Midbrain (tissue), 1 donor: ENCODE measurements at places on chromosomes 11 and 22.
A peak's percentile ranks its signal among the peaks of the same experiment; 100 is the strongest.

DNA sequence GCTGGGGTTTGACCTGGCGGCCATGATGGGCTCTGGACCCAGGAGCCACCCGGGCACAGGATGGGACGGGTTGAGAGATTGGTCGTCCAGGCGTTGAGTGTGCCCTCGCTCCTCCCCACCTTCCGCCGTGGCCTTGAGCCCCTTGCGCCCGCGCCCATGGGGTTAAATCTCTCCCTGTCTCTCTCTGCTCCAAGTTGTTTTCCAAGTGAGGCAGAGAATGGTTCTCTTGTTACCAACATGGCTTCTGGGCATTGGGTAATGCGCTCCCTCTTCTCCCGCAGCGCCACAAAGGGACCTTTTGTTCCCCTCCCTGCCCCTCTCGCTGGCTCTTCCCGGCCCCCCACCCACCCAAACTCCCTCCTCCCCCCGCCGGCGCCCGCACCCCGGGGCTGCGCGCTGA, 18.8 kb upstream of the PICK1 start:
- peak; percentile 88 for DNase-seq

DNA sequence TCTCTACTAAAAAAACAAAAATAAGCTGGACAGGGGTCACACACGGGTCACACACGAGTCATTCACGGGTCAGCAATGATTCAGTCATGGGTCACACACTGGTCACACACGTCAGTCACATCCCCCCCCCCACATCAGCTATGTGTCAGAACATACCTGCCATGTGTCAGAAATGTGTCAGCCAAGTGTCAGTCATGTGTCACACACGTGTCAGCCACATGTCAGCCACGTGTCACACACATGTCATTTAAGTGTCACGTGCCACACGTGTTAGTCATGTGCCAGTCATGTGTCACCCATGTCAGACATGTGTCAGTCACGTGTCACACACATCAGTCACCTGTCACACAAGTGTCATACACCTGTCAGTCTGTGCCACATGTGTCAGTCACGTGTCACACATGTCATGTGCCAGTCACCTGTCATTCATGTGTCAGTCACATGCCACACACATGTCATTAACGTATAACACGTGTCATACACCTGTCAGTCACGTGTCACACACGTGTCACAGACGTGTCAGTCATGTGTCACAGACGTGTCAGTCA, 28.7 kb upstream of the MMP20 start:
- DNase-seq = no peak

DNA sequence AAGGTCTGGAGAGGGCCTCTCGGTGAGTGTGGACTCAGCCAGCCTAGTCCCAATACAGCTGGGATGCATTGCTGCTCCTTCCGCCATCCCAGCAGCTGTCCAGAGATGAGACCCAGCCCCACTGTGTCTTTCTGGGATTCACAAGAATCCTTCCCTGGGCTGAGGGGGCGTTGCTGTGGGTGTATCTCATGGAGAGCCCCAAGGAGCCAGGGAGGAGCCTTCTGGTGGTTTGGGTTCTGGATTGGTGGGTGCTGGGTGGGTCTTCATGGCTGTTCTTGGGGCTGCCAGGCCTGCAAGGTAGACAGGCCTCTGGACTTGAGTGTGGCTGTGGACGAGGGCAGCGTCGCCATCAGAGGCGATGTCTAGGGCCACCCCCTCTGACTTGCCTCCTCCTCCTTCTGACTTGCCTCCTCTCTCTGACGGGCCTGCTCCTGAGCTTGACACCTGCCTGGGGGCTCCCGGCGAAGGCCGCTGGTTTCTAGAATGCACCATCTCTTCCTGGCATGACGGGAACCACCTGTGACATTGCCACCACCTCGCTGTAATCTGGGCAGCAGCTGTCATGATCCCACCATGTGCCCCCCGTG, 17.2 kb downstream of the KCNQ1 start:
- no peak for DNase-seq

GRCh38 chr11:97078443-97078842, 688.6 kb downstream of the JRKL start:
- DNase-seq = no peak

- no peak for DNase-seq
These were observed 72.5 kb upstream of the UCP3 start for GRCh38 chr11:74081428-74081827.

DNA sequence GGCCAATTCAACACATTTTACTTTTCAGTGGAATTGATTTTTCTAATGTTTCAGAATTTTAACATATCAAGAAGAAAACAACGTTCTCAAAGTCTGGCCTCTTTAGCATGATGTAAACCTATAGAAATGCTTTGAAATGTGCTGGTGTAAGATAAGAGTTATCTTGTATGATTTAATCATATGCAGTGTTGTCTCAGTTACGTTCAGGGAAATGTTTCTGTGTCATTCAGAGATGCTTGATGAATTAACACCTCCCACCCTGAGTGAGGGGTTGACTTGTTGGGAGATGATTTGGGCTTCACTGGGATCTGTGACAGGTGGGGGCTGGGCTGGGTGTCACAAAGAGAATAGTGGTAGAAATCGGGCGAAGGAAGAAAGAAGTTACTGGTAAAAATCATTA, 15.7 kb upstream of the MYO18B start:
- no peak for DNase-seq
